ENCODE measurements at places on chromosomes 2 and 18.

GRCh38 chr2:161352719-161353118 is 44.5 kb downstream of the PSMD14 start:
- DNase-seq, result no peak

DNA sequence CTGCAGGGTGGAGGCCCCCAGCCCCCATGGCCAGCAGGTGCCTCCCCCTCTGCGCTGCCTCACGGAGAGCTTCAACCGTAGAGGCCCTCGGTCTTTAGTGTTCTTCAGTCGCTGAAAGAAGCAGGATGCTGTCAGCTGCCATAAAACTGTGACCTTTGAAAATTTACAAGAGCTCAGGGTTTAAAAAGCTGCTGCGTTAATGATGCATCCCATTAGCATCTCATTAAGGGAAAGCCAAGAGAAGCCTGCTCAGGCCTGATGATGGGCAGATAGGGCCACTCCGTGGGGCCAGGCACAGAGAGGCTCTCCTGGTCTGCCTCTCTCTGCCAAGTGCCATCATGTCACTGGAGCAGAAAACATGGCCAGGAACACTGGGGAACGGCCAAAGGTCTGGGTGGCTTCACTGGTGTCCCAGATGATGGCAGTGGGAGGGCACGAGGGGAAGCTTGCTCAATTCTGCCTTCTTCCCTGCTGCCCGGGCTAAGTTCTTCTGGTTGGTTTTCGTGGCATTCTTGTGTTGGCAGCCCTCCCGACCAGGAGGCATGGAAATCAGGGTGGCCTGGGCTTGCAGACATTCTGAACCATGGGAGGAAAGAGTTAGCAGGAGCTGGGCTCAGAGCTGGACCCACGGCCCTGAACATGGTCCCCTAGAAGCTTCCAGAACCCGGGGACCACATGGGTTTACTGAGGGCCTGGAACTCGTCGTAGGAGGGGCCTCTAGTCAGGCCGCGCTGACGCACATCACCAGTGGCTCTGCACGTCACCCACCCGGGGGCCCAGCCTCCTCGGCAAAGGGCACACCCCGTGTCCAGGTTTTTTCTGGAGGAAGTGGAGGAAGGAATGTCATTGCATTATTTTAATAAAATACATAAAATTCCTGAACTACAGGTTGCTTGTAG is 250.7 kb downstream of the KLHL29 start:
- DNase-seq, result no peak

DNA sequence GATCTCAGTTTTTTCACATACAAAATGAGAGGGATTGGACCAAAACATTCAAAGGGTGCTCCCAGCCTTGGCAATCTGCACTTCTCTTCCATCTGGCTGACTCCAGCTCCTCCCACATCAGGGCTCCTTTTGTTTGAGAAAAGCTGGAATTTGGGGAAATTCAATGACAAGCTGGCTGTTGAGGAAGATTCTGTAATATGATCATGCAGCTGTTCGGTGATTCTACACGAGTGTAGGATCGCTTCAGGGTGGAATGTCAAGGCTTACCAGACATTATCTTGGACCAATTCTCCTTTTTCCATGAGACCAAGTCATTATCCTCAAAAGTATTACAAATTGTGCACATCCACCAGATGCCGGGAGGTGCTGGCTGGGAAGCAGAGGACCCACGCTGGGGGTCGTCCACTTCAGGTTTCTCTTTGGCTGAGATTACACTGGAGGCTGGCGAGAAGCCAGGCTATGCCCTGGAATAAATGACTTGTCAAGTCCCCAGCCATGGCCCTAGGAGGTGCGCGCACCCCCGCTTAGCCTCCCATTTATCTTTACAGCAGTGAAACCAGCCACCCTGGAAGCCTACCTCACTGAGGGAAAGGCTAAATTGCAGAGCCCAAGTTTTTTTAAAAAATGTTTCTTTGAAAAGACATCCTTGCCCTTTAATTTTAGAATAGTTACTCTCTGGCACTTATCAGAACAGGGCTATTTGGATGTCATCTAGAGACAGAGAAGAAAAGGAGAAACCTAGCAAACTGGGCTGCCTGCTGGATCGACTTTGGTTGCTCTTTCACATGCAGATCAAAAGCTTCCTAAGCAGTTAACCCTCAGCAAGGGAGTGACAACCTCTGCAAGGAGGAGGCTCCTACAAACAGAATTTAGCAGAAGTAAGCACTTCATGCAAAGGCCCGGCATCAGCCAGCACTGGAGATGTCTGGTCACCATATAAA is 42.5 kb upstream of the LCLAT1 start:
- no peak for DNase-seq

GRCh38 chr2:130798472-130799218 is 38.1 kb upstream of the ARHGEF4 start:
- DNase-seq, result no peak

DNA sequence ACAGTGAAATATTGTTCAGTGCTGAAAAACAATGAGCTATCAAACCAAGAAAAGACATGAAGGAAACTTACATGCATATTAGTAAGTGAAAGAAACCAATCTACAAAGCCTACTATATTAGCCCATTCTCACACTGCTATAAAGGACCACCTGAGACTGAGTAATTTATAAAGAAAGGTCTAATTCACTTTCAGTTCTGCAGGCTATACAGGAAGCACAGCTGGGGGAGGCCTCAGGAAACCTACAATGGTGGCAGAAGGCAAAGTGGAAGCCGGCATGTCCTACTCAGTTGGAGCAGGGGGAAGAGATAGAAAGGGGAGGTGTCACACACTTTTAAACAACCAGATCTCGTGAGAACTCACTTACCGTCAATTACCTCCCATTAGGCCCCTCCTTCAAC is 232.1 kb downstream of the TMX3 start:
- DNase-seq, result no peak

- DNase-seq, result no peak
Observed at GRCh38 chr2:194545978-194546377, 1111.0 kb upstream of the SLC39A10 start.

GRCh38 chr2:54015798-54016699 is 45.3 kb upstream of the PSME4 start:
- DNase-seq, result no peak

DNA sequence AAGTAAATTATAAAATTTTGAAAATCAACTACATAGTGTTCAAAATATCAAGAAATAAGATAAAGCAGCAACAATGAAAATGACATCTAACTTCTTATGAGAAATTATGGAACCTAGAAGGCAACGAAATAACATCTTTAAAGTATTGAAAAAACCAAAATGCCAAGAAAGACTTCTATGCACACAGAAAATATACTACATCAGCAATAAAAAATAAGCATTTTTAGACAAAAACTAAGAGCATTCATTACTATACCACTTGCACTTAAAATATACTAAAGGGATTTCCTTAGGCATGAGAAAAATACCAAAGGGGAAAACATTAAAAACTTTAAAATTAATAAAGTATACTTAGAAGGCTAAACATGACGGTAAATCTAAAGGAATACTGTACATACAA is 556.3 kb downstream of the NUP35 start:
- no peak for DNase-seq

- no peak for DNase-seq
Observed at GRCh38 chr18:45783097-45784075, 42.1 kb upstream of the SIGLEC15 start.

DNA sequence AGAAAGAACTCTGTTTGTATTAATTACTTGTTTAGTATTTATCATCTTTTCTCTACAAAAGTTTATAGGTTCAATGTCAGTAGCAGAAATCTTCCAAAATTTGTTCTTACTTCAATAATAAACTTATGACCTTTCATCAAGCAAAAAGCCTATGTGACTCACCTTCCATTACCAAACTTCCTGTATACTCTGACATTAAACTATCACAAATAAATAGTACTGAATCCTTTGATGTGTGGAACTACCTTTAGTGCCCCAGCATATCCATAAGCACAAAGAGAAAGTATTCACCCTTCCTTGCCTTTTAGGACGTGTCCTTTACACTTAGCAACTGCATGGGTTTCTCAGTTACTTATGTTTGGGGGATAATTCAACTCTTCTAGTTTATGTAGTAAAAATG is 166.0 kb downstream of the EHBP1 start:
- DNase-seq, result no peak

DNA sequence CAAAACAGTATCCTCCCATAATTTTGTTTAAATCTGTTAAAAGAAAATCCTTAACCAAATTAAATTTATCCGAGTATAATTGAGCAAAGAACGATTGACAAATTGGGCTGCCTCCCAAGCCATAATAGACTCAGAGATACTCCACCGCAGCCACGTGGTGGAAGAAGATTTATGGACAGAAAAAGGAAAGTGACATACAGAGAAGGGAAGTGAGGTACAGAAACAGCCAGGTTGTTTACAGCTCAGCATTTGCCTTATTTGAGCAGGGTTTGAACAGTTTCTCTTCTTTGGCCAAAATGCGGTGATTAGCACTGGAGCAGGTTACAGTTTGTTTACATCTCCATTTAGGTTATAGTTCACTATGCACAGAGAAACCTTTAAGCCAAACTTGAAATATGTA is 60.8 kb downstream of the KYNU start:
- DNase-seq, result no peak

DNA sequence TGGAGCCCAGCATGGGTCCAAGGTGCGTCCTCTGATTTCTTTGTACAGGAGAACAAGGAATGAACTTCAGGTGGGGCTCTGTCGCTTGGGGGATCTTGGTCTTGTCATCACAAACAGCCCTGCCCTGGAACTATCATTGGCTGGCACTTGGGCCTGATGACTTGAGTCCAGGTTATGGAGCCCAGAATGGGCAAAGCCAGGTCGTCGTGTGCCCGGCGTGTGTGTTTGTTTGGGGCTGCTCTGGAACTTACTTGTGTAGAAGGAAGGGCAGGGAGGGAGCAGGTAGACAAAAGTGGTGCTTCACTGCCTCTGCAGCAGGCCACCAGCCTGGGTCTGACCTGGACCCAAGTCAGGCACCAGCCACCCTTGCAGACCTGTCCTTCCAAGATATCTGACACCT is 306.3 kb upstream of the HS6ST1 start:
- no peak for DNase-seq

GRCh38 chr18:40875101-40875615 is 1079.9 kb upstream of the PIK3C3 start:
- no peak for DNase-seq

- no peak for DNase-seq
Observed at GRCh38 chr2:129812071-129812470, 167.4 kb upstream of the RAB6C start.

- DNase-seq, result no peak
Observed at GRCh38 chr2:23489471-23490322, 104.7 kb downstream of the KLHL29 start.

- no peak for DNase-seq
Observed at GRCh38 chr2:105087273-105087672, 49.4 kb downstream of the MRPS9 start.

DNA sequence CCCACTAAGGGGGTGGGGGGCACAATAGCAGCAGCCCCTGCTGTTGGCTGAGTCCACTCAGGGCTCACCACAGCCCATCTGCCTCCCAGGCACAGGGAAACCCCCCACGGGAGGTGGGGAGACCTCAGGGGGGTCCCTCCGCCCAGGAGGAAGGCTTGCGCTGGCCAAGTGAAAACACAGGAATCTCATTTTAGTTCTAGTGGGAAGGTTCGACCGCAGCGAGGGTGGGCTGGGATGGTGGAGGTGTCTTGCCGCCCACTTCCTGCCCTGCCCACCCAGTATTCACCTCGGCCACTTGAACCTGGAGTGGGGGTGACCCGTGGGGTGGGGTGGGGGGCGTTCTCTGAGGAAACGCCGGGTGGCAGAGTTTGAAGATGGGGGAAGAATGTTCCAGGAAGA is 6.9 kb upstream of the BOK start:
- no peak for DNase-seq

GRCh38 chr18:31497836-31498573 is at the start of gene DSG2:
DSG2 (plus strand) TSS chr18:31498177; CDS start chr18:31498252, 75 bp downstream.
- no peak for DNase-seq

DNA sequence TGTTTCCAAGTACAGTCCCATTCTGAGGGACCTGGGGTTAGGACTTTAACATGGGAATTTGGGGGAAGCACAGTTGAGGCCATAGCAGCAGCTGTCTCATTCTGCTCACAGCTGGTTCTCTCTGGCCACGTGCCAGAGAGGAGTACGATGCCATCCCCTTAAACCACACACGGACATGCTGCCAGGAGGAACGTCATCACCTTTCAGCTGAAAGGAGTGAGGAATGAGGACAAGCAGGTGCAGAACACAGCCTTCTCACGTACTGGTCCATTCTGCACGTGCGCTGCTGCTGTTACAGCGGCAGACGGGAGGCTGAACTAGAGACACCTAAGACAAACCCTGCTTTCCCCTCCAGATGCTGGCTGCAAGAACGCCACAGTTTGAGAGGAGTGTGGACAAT is 33.5 kb downstream of the ODC1 start:
- no peak for DNase-seq

GRCh38 chr2:111662039-111662770 is 221.8 kb downstream of the ANAPC1 start:
- DNase-seq, result no peak

DNA sequence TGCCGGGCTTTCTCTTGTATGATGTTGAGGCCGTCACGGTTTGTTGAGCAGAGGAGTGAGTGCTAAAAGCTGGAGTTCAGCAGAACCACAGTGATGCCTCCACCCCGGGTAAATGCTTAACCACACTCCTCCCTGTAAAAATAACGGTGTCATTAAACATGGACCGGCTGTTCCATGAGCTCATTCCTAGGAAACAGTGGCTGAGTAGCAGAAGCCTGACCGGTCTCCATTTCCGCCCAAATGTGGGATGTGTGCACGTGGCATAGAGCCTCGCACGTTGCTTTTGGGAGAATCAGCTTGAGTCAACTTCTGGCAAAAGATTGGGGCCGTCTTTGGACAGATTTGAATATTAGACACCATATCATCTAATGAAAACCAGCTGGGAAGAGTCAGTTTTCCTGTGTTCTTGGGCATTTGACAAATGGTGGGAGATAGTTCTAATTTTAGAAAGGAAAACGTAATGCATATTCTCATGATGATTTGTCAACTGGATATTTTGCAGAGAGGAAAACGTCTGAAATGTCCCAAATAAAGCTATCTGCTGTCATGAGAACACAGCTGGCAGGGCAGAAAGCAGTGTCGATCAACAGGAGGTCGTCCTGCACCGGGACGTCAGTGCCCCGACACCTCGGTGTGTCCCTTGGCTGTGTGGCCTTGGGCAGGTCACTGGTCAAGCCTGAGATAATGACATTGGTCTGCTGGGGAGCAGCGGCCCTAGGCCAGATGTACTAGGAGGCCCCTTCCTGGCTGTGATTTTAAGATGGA is 42.4 kb downstream of the LRRFIP1 start:
- DNase-seq, result no peak

DNA sequence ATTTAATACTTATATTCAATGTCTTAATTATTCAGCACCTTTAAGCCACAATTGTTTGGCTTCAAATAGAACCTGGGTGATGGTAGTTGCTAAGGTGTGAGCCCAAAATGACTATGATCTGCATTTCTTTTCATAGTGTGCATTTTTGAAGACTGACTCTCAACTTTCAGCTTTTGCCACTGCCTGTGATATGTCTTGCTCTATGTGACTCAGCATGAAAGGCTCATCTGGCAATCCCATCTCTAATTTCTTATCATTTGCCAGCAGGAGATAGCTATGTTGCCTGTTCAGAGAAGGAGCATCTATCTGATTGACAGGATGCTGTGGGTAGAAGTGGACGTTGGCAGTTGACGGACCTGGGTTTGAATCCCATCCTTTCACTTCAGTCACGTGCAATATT is 34.5 kb upstream of the CCDC93 start:
- DNase-seq, result no peak

- no peak for DNase-seq
Observed at GRCh38 chr2:46723346-46723745, 192.3 kb downstream of the MCFD2 start.

- no peak for DNase-seq
Observed at GRCh38 chr2:187504312-187504921, 49.8 kb downstream of the TFPI start.

All from stimulated activated CD4-positive, alpha-beta T cell treated with anti-CD3 and anti-CD28 coated beads, Interleukin-15, amount 100 ng/mL, for 1 hour (primary cell).